ENCODE measurements at places on chromosomes 2 and 18.

DNA sequence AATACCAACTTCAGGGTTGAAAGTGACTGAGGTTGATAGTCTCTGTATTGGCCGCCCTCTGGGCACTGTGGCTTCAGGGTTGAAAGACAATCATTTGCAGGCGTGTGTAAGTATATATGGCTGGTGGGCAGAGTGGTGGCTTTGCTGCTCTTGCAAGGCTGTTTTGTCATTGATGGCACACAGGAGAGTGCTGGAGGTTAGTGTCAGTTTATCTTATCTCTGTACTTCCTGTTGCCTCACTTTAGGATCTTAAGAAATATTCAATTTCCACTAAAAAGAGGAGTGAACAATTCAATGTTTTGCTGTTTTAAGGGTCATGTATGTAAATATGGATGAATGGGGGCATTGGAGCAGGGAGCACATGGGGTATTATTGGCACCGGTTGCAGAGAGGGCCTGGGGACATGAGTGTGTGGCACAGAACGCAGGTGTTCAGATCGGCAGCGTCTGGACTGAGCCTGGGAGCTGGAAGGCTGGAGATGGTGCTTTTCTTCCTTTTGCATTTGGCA is 51.5 kb downstream of the NCK2 start:
- DNase-seq: no peak

DNA sequence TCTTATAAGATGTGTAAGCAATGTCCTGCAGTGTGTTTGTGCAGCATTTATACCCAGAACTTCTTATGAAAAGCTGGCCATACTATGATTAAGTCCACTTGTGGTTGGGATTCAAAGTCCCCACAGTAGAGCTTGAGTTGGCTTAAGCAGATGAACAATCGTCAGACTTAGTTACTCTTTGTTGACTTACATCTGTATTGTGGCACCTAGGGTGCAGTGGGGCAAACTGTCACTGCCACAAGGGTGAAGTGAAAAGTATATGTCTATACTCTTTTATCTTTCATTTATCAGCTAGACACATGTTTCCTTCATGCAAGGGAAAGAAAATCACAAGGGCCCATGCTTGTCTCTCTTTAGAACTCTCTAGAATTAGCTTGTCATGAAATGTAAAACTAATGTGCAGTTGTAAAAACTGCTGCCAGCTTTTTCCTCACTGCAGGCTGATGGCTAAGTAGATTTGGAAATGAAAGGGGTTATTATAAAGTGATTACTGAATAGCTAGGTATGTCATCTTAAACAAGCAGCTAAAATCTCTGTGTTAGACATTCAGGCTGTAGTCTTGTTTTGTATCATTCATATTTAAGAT is 474.5 kb downstream of the PTPRM start:
- DNase-seq: no peak

DNA sequence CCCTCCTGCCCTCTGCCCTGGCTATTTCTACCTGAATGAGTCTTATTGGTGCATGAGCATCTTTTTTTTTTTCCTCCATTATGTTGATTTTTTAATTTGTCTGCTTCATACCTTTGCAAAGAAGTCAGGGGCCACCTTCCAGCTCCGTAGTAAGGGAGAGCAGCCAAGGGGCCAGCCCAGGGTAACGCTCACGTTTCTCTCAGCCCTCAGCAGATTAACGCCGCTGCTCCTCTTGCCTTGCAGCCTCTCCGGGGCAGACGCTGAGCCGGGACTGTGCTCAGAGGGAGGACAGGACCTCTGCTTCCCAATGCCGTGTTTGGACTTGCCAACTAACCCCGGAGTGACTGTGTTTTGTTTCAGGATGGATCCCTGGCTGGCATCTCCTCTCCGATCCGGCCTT is 241.7 kb downstream of the ATAD2B start:
- no peak for DNase-seq

DNA sequence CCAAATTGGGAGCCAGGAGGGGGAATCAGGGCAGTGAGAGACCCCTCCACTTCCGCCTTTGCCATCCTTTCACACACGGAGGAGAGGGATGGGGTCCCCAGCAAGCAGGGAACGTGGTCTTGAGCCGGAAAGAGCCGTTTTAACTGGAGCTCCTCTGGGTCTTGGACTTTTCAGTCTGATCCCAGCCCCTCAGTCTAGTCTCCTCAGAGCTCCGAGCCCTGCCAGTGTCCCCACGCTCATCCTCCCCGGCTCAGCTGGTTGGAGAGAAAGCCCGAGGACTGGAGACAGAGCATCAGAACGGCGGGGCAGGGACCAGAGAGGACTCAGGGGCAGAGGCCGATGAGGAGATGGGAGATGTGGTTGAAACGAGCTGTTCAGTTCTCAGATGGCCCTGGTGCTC is 26.1 kb upstream of the OTOF start:
- no peak for DNase-seq

GRCh38 chr2:241157841-241158545 is 7.7 kb downstream of the PPP1R7 start:
- DNase-seq: no peak

DNA sequence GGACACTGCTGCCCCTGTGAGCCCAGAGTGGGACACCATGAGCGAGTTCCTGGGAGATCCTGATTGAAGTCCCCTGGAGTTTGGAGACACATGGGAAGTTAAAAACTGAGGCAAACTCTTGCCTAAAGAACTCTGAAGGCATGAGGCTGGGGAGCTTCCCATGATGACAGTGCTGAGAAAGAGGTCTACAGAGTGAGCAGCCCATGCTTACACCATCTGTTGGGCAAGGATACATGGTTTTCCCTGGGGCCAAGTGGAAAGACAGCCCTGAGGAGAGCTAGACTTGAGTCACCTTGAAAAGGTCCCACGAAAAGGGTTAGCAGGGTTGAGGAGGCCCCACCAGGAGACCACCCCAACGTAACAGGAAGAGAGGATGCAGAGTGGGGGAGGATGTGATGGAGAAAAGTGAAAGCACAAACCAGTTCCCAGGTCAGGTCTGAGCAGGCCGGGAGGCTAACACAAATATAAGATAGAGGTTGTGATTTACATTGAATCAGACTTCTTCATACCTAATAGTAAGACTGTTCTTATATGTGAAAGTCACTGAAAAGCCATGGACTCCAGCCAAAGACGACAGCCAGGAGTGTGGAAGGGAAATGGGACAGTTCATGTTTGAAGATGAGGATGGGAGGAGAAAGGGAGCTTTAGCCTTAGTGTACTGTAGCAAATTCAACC is 13.5 kb upstream of the FEZ2 start:
- no peak for DNase-seq

- DNase-seq: no peak
Measured at GRCh38 chr2:209721497-209721896, 50.1 kb upstream of the UNC80 start.

GRCh38 chr2:29242621-29243375 is 127.6 kb downstream of the CLIP4 start:
- DNase-seq: no peak

GRCh38 chr18:64872710-64873458 is 724.0 kb upstream of the LINC00305 start:
- no peak for DNase-seq

DNA sequence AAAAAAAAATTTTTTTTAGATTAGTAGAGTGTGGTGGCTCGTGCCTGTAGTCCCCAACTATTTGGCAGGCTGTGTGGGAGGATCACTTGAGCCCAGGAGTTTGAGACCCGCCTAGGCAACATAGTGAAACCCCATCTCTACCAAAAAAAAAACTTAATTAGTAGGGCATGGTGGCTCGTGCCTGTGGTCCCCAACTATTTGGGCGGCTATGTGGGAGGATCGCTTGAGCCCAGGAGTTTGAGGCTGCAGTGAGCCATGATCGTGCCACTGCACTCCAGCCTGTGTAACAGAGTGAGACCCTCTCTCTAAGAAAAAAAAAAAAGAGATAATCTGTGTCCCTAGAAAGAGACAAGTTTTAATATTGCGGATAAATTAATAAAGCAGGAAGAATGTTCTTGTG is 8.8 kb downstream of the GPR55 start:
- DNase-seq: no peak

DNA sequence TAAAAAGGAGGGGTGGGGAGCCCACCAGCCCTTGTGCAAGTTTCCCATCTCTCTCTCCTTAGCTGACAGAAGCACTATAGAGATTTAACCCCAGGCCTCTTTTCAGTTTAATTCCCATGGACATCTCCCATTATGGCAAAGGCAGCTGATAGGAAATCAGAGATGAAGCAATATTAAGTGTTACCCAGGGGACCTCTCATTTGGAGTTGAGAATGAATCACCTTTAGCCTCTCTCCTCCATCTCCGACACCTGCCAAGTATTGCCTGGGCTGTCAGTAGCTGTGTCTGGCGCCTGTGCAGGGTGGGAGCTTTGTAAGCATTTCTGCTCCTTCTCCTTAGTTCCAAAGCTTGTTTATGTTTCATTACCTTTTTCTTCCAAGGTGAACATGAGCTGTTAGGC is 109.0 kb downstream of the AQP4 start:
- DNase-seq: no peak

DNA sequence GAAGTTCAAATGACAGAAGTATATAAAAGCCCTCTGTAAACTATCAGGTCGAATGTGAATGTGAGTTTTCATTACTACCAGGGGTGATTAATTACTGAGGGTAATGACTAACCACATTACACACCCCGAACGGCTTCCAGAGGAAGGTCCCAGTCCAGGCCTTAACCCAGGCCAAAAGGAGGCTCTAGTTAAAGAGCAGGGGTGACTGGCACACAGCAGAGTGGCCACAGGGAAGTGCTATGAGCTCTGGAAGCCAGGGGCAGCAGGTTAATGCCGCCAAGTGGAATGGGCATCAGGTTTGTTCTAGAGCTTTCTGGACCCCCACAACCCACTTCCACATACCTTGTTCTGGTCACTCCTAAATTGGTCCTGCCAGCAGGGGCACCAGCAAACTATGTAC is 87.7 kb downstream of the BCL11A start:
- no peak for DNase-seq

- DNase-seq: no peak
Measured at GRCh38 chr2:176763851-176764404, 448.7 kb upstream of the HNRNPA3 start.

DNA sequence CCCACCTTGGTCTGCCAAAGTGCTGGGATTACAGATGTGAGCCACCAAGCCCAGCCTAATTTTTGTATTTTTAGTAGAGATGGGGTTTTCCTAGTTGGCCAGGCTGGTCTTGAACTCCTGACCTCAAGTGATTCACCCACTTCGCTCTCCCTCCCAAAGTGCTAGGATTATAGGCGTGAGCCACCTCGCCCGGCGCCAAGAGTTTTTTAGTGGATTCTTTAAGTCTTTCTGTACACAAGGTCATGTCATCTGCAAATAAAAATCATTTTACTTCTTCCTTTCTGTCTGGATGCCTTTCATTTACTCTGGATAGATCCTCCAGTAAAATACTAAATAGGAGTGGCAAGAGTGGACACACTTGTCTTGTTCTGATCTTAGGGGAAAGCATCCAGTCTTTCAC is 61.7 kb downstream of the KCMF1 start:
- no peak for DNase-seq

- DNase-seq: no peak
Measured at GRCh38 chr18:48941672-48942071, 9.1 kb downstream of the SMAD7 start.

GRCh38 chr2:45085487-45085886 is 76.2 kb upstream of the SIX2 start:
- no peak for DNase-seq

- peak; percentile 78 for DNase-seq
Measured at GRCh38 chr2:231464576-231465540, 574 bp upstream of the NCL start.

GRCh38 chr2:949384-950079 is 1.1 kb upstream of the SNTG2 start:
- DNase-seq: no peak

GRCh38 chr2:147607379-147607778 is 237.4 kb upstream of the ACVR2A start:
- no peak for DNase-seq

DNA sequence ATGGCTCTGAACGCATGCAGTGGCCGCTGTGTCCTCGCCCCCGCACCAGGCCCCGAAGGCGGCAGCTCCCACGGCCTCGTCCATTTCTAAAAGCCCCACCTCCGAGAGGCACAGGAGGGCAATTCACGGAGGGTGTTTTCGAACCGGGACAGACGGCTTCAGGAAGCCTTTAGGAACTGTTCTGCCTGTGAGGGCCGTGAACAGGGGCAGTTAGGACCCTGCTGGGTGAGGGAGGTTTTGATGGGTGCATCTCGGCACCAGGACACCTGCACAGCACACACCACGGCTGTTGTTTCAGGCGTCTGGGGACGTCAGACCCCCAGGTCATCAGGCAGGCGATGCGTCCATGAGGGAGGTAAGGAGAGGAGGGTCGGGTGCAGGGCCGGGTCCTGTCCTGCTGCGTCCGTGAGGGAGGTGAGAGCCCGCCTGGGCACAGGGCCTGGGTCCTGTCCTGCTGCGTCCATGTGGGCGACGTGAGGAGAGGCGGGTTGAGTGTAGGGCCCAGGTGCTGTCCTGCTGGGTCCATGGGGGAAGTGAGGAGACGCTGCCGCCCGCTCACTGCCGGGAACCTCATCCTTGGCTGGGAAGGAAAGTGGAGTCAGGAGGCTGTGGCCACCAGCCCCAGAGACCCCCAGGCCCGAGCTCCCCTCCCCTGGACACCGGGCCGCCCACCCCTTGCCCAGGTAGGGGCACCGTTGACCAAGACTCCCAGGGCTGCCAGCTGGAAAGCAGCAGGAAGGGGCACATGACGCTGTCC is 25.5 kb upstream of the KCNG2 start:
- DNase-seq: no peak

DNA sequence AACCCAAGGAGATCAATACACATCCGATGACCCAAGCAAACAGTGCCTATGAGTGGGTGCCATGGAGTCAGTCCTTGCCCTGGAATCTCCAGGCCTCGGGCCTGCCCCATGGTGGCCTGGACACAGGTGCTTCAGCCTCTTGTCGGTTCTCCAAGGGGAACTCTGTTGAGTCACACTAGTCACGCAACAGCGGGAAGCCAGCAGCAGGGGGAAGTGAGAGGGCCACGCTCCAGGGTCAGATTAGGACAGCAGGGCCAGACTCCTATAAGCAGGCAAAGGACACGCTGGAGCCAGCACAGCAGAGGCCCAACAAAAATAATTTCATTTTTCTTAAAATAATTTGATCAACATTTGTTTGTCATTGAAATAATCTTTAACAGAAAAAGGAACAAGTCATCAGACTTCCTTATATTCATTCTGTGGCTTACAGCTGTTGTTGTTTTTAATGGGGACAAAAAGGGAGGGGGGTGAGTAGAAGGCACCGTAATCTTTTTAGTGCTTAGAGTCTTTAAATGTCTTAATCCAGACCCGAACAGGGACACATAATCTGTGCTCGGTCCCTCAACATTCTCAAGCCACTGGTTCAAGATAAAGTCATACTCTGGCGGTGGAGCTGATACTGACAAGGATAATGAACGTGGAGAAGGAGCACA is 16.4 kb upstream of the ARMC9 start:
- no peak for DNase-seq

DNA sequence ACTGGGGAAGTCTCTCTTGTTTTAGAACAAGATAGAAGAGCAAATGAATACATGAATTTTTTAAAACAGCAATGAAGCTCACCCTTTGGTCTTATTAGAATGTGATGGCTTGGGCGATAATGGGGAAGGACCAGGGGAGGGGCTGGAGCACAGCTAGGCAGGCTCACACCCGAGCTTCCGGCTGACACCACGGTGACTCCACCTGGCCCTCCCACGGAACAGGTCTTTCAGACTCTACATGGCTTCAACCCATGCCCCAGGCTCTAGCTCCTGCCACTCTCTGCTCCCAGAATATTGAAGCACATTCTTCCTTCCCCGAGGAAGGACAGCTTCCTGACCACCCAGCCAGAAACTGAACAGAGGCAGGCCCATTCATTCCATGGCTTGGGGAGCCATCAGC is 127.5 kb upstream of the AGAP1 start:
- DNase-seq: no peak

Measured in NCI-H2029 treated with DMSO at 0.1 percent for 48 hours (cell line).